ENCODE measurements at places on chromosomes 4 and X. TPM values are rescaled to one million over a fixed set of nuclear protein-coding genes. Genes with fewer than 3 reads are reported as not detected.

- no peak for DNase-seq
Measured at GRCh38 chr4:184680698-184681097, 31.2 kb downstream of the PRIMPOL start.

GRCh38 chr4:185470501-185471195 lies 885 bp downstream of the CCDC110 start:
- DNase-seq, result peak; percentile 50

- no peak for DNase-seq
Measured at GRCh38 chr4:184506527-184507121, 32.3 kb upstream of the IRF2 start.

- DNase-seq, result no peak
Measured at GRCh38 chr4:117293784-117294183, 208.4 kb upstream of the TRAM1L1 start.

DNA sequence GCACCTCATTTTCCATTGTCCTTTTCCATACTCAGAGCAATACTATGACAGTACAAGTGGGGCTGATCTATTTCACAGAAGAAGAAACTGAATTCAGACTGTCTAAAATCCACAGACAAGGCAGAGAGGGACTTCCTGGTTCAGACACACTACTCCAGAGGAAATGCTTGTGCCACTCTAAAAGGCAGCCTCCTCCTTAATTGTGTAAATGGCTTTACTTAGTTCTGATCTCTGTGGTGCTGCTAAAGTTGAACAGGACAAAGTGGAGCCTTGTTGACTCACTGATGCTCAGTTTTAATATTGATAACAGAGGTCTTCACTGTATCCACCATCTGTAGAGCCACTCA lies 122.4 kb downstream of the KIT start:
- no peak for DNase-seq

- DNase-seq, result no peak
Measured at GRCh38 chrX:1242891-1243402, 25.7 kb upstream of the CSF2RA start.

- no peak for DNase-seq
Measured at GRCh38 chrX:49171752-49172279, at the start of gene PLP2. PLP2 (plus strand) TSS chrX:49171898; CDS start chrX:49172001, 103 bp downstream.

DNA sequence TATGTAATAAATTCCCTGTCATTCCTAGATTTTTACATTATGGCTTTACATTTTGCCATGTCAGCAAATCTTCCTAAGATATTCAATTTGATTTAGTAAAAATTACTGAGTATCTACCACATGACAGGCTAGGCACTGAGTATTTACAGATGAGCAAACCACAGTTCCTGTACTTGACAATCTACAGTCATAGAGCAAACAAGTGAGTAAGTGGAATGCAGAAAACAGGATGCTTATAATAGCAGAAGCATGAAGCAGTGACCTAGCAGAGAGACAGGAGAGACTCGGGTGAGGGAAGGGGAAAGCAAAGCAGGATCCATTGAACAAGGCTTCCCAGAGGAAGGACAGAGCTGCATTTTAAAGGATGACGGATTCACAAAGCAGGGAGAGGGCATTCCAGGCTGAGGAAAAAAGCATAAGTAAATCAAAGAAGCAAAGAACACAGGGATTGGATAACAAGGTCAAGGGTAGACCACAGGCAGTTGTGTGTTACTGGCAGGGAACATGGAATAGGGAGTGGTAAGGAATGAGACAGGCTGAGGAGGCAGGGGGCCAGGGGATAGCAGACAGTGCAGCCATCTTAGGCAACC lies 124.7 kb upstream of the C1QTNF7 start:
- no peak for DNase-seq

DNA sequence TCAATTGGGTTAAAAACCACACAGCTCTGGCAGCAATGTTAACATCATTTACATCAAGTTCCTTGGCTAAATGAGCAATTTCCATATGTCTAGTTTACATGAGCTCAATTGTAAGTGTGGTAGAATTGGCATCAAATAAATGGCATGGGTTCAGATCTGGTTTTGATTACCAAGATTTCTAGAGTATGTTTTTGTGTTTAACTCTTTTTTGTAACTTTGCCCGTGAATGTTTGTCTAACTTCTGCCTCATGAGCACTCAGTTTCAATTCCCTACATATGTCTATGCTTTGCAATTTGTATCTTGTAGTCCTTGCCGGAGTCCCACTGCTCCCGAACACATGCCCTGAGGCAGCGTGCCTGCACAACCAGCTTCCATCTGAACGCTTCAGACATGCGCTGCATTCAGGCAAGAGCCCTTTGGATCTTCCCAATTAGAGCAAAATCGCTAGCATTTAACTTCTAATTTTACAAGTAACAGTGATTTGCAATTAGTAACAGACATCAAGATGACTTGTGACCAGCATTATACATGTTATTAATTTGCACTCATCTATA lies 644.4 kb downstream of the TRIML1 start:
- DNase-seq, result no peak

DNA sequence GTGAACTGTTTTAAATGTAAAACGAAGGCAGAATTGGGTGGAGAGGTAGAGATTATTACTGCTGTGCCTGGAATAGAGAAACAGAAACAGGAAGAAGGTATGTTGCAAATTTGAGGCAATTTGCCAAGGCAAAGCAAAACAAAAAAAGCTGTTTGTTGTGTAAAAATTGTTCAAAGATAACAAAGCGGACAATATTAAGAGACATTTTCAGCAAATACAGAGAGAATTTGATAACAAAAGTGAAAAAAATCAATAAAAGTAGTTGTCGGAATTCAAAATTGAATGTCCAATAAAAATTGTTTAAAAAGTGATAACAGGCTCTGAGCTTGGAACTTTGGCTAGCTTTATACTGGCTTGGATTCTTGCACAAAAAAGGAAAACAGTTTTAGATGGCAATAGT lies 14.4 kb upstream of the SMS start:
- no peak for DNase-seq

DNA sequence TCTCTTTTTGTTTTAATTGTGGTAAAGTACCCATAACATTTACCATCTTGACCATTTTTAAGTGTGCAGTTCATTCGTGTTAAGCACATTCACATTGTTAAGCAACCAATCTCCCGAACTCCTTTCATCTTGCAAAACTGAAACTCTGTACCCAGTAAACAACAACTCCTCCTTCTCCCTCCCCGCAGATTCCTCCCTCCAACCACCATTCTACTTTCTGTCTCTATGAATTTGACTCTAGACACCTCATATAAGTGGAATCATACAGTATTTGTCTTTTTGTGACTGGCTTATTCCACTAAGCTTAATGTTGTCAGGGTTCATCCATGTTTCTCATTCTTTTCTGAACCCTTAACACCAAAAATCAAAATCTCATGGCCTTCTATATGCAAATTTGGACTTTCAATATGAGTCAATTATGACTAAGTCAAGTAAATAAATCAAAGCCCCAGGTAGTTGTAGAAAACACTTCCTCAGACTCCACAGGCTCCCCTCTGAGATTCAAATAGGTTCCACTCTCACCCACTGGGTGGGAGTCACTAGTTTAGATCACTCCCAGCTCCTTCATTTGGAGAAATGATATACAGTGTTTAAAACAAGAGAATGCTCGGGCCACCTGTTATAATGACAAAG lies 9.8 kb upstream of the RTL5 start:
- DNase-seq, result no peak

- no peak for DNase-seq
Measured at GRCh38 chr4:73653695-73654106, 33.5 kb upstream of the RASSF6 start.

GRCh38 chrX:56069299-56069931 lies 162.7 kb upstream of the KLF8 start:
- DNase-seq, result no peak

DNA sequence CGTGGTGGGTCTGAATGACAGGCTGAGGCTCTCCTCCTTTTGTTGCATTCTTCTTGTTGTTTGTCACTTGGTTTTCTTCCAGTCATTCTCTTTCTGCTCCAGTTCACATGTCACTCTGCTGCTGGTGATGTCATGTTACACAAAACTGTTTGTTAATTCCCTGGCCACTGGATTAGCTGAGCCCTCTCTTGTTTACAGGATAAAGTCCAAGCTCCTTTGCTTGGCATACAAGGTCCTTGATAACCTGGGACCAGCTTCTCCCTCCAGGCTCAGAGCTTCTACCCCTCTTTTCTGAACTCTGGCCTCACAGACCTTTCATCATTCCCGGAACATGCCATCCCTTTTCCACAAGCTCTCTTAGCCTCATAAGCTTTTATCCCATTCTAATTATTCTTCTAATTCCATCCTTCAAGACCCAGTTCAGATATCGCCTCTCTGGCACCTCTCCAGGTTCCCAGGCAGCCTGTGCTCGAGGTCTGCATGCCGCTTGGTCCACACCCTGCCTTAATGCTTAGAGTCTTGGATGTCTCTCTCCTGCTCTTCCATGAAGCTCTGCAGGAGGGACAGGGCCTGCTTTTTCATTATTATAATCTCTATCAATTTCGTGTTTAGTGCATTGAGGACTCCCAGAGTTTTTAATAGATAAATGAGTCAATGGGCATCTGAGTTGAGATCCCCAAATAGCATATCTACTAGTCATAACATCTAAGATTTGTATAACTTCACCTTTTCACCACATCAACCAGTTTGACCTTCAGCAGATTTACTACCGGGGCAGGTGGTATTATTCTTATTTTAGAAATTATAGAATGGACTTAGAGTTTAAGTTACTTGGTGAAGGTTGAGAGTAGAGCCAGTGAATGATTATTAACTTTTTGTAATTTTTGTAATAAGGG lies 98.7 kb downstream of the TMEM131L start:
- DNase-seq, result no peak

GRCh38 chr4:100168521-100168920 lies 21.7 kb downstream of the DDIT4L start:
- no peak for DNase-seq

Gene PAGE4
- polyA plus RNA-seq, result 0.75 TPM

Gene MUC7
- polyA plus RNA-seq, result not detected

Gene CXCL5
- polyA plus RNA-seq, result 0.11 TPM

Gene P2RY8
- polyA plus RNA-seq, result 0.99 TPM

Gene DCAF8L2
- not detected for polyA plus RNA-seq

Gene HELT
- polyA plus RNA-seq, result 0.16 TPM

Gene GPR82
- 0.08 TPM for polyA plus RNA-seq
